ENCODE measurements at places on chromosomes 3 and 15.

GRCh38 chr3:45020534-45020933 is 5.6 kb upstream of the CLEC3B start:
- no peak for DNase-seq

DNA sequence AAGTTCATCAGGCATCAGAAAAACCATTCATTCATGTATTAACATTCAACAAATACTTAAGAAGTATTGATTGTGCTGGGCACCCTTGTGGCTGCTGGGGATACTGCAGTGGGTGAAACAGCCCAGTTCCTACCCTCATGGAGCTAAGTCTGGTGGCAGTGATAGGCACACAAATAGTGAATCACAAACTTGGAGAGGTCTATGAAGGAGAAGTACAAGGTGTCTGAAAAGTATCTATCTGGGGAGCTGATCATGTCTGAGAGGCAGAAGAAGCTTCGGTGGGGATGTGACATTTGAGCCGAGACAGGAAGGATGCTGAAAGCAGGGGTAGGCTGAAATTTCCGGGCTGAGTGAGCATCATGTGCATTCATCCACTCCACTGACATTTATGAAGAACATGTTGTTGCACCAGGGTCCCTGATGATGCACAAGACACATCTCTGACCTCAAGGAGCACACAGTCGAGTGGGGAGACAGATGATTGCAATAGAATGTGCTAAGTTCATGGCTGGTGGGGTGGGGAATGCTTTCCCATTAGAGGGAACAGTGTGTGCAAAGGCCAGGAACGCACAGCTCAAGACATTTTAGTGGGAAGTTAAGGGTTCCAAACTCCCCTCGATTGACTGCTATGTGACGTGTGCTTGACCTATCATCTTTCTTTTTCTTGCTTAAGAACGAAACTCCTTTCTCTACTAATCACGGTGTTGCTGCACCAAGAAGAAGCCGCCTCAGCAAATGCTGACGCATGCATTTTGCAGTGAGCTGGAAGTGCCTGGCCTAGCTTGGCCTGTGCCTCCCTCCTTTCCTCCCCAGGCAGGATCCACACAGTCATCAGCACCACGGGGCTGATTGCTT is 309.1 kb upstream of the ICE2 start:
- DNase-seq = no peak

GRCh38 chr3:185292238-185292637 is 38.4 kb upstream of the EHHADH start:
- no peak for DNase-seq

DNA sequence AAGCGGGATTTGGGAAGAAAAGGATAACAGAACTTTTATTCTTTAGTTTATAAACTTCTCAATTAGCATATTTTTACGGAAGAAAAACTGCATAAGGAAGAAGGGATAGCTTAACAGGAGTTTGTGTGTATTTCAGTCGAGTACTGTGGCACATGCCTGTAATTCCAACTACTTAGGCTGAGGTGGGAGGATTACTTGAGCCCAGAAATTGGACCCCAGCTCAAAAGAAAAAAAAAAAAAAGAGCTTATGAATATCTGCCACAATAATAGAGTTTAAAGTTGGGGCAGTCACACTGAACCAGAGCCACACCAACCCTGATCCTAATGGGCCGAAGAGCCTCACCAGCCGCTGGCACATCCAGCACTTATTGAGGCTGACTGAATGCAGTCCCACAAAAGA is 31.1 kb downstream of the CHAC1 start:
- DNase-seq = no peak

- DNase-seq = no peak
These were observed 727.7 kb downstream of the NTRK3 start for GRCh38 chr15:87528873-87529272.

DNA sequence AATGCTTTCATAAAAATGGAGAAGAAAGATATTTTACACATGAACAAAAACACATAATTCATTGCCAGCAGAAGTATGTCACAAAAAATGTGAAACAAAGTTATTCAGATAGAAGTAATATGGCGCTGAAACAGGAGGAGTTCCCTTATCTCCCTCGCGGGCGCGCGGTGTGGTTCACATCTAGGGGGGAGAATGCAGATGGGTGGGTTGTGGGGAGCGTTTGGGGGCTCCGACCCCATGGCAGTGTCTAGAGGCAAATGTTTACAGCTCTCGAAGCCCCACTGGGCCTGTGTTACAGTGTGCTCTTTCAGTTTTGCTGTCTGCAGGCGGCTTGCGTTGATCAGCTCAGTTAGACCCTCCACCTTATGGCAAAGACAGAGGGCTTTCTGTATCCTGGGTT is 297.5 kb downstream of the CGGBP1 start:
- DNase-seq = no peak

DNA sequence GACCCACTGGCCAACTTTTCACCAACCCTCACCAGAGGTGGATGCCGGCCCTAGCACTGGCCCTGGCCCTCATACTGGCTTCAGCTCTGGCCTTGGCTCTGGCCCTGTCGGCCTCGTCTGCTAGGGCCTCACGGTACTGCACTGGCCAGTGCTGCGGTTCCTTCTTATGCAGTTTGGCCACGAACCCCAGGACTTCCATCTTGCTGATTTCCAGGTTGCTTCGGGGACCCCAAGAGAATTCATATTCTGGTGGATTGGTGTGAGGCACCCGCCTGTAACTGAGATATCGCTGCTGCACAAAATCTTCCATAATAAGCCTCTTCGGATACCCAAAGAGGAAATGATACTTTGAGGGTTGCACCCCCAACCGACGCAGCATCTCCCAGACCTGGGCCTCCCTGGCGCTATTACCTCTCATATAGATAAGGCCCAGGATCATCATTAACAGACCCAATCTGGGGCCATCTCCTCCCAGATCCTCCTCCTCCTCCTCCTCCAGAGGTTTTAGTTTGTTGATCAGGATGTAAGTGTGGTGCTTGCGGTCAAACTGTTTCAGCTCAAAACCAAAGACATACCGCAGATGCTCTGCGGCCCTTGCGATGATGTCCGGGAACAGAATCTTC is 883 bp downstream of the MAGEF1 start:
- no peak for DNase-seq

- no peak for DNase-seq
These were observed 14.1 kb downstream of the LYSMD4 start for GRCh38 chr15:99719096-99719541.

DNA sequence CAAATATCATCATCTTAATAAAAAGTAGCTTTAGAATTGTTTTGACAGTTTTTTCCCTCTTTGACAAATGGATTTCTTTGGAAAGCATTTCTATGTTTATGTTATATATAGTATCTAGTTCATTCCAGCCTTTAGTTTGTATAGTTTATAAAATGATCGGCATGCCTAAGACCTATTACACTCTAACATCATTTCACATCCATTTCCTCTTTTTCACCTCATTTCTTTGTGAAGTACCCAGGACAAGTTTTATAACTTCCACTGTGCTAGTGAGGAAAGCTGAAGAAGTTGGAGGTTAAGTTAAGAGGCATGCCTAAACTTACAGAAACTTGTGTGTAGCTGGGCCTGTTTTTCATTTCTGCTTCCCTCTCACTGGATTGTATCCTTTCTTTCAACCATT is 178.4 kb downstream of the TP63 start:
- no peak for DNase-seq

DNA sequence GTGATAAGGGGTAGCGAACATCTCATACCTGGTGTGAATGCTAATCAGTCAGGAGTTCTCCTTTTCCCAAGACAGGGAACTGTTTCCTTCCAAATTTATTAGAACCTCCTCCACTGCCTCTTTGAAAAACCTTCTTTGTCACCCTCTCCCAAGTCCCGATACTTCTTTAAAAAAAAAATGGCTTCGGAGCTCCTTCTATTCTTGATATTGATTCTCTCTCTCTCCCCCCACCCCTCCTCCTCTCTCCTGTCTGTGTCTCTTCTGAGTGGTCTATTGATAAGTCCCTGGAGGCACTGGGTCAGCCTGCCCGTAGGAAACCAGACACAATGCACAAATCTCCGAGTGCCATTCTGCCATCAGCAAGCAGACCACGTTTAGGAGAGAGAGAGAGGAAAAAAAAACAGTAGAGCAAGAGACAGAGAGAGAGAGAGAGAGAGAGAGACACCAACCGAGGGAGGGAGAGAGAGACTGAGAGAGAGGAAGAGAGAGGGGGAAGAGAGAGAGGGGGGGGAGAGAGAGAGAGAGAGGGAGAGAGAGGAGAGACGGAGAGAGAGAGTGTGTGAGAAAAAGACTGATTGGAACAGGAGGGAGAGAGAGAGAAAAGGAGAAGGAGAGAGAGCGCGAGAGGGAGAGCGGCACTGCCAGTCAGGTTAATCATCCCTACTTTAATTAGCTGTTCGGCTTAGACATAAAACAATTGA is 160.9 kb downstream of the TIGIT start:
- DNase-seq = no peak

All from suppressor macrophage treated with lipopolysaccharide for 1 hour (primary cell).